ENCODE measurements at places on chromosomes 16 and 17.

DNA sequence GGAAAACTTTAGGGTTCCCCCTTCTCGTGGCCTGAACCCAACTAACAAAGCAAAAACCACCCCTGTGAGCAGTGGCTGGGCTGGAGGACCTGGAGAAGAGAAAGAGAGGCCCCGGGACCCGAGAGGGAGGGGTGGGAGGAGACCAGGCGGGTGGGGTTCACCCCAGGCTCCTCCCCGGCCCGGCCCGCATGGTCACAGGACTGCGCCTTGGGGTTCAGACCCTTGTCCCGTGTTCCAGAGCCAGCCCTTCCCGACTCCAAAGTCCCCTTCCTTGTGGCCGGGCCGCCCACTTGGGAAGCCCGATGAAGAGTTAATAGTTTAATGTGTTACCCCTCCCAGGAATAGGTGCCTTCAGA lies 852 bp downstream of the MARVELD3 start:
- DNase-seq: peak; percentile 53

DNA sequence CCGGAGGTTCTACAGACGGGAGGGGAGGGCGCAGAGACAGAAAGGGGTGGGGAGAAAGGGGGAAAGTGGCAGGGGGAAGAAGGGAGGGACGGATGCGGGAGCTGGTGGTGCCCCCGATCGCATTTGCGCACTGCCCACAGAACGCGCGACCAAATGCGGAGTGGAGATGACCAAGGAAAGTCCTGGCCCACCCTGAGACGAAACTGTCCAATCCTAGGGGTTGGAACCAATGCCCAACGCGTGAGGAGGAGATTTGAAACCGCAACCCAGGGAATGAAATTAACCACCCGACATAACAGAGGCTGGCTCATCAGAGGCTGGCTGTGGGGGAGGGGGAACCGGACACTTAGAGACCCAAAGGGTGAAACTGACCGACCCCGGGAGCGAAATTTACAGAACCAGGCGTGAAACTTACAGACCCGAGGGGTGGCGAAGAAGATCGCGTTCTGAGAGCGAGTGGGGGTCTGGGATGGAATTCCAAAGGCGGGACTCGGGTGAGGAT lies 1.4 kb downstream of the HES7 start:
- DNase-seq: no peak

- no peak for DNase-seq
Observed at GRCh38 chr17:36942019-36942599, 4.8 kb downstream of the LHX1 start.

- DNase-seq: no peak
Observed at GRCh38 chr17:32870027-32870670, 6.8 kb downstream of the MYO1D start.

DNA sequence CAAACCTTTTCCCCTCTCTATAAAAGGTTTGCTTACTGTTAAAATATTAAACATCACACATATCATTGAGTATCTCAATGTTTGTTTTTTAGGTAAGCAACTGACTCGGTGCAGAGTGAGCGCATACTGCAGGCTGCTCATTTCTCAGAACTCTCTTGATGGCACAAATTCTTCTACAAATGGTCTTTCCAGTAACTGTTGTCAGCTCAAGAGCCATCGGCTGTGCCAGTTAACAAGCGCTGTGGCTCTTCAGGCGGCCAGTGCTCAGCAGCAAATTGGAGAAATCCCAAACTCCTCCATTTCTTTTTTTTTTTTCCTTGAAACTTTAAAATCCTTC lies 8.6 kb downstream of the ABCA3 start:
- no peak for DNase-seq

DNA sequence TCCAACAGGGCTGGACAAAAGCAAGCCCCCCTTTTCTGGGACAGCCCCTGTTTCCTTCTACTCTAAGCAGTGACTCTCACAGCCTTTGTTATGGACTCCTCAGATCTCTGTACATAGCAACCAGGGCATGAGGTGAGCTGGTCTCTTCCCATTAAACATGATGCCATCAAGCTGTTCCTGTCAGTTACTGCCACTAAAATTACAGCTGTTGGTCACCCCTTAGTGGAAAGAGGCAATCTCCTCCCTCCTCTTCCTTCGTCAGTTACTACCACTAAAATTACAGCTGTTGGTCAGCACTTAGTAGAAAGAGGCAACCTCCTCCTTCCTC lies 95.2 kb upstream of the SMIM36 start:
- no peak for DNase-seq

DNA sequence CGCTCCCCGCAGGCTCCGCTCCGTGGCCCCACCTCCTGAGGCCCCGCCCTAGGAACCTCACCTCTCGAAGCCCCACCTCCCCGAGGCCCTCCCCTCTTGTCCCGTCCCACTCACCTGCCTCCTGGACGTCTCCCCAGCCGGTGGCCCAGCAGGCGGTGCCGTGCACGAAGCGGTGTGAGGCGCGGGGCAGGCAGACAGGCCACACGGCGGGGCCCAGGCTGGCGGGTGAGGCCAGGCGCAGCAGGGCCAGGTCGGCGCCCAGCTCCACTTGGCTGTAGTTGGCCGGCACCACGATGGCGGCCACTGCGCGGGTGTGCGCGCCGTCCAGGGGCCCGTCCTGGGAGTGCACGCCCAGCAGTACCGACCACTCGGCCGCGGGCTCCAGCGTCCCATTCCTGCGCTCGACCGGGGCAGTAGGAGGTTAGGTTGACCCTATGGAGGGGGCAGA lies 1.6 kb downstream of the PRSS36 start:
- peak; percentile 76 for DNase-seq

Measured in K562 (cell line).